ENCODE measurements at places on chromosomes 2 and 18.

GRCh38 chr2:80496775-80497174 lies 192.2 kb upstream of the LRRTM1 start:
- DNase-seq, result no peak

GRCh38 chr2:125455110-125455509 lies 1200.8 kb upstream of the GYPC start:
- no peak for DNase-seq

DNA sequence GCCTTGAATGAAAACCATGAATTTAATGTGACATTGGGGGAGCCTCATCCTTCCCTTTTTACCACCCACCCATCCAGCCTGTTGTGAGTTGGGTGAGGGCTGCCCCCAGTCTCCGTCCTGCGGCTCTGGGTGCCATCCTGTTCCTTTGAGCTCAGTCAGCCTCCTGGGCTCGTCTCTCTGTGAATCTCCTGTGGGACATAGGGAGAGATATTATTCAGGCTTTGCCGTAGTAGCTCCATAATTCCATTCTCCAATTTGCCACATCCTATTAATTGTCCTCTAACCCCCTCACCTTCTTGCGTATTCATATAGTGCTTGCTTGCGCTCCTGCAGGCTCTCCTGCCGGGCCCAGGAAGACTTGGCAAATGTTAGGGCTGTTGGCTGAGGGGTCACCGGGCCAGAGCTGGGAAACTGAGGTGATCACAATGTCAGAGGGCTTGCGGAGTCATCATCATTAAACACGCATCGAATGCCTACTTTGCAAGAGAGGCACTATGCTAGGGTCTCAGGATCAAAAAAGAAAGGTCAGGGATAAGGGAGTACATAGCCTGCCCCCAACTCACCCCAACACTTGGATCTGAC lies 709 bp upstream of the DQX1 start:
- no peak for DNase-seq

DNA sequence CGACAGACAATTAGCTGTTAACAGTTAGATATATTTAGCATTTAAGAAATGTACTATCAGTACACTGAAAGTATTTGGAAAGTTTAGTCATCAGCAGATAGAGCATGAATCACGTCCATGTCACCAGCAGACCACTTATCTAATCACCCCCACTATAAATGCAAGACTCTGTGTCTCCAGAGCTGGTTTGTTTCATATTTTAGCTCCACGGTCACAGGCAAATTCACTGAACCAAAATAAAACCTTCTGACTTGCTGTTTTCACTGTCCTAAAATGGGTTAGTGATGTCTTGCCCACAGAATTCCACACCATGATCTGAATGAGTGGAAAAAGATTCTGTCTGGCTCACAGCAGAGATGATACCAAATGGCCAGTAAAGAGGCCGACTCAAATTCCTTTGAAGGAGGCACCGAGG lies 64.9 kb downstream of the CDH2 start:
- no peak for DNase-seq

DNA sequence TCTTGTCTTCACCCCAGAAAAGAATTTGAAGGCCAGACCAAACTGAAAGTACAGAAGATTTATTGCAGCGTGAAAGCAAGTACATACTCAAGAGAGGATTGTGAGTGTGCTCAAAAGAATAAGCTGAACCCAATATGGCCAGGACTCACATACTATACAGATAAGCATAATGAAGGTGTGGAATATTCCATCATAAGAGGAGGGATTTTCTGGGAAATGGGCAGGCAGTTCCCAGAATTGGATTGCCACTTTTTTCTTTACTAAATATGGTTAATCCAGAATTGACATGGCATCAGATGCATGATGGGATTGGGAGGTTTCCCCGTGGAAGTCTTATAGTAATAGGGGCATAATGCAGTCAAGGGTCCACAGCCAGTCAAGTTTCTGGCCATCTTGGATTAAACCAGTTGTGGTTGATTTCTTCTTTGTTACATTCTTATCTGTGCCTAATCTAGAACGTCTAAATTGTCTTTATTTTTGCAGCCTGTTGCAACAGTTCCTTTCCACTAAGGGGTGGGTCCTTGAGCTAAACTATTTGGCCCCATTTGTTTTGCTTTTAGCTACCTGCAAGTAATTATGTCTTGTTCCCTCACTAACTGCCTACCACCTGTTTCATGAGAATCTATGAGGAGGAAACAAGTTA lies 9.0 kb downstream of the SP140L start:
- DNase-seq, result no peak

GRCh38 chr2:39202639-39203369 lies 41.0 kb downstream of the CDKL4 start:
- no peak for DNase-seq

DNA sequence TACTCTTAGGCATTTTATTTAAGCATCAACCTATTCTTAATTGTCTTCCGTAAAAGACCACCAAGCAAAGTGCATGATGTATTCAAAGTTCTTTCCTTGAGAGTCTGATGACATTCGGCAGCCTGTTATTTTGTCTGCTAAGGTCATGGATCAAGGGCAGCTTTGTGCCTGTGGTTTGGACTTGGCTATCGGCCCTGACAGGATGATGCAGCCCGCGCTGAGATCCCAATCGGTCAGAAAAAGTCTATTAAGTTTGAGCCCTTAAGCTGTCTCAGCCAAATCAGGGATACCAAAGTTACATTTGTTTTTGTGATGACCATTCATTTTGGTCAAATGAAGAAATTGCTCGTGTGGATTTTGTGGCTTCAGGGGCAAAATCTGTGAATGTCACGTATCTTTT lies 718.9 kb upstream of the FANCL start:
- DNase-seq, result no peak

- DNase-seq, result no peak
These were observed 2.1 kb downstream of the GBX2 start for GRCh38 chr2:236165842-236166795.

DNA sequence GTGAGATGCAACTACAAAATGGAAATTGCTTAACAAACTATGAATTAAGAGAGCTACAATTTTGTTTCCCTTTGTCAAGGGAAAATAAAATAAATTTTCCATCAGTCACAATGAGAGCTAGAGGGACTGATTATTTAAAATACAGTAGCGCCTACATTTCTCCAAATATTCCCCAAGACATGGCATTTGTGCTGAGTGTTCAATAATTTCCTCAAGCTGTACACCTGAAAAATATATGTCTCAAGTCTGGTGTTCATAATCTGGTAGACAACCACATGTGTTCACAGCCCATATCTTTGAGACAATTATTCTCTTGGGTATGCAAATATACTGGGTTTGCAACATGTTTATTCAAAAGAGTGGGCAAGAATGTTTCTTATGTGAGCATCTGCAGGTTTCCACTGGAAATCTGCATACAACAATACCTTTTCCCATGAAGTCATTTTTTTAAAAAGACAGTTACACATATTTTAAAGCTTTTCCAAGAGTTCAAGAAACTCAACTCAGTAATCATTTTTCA lies 240.1 kb upstream of the VRK2 start:
- no peak for DNase-seq

GRCh38 chr2:217225596-217225995 lies 365.7 kb upstream of the TNP1 start:
- no peak for DNase-seq

DNA sequence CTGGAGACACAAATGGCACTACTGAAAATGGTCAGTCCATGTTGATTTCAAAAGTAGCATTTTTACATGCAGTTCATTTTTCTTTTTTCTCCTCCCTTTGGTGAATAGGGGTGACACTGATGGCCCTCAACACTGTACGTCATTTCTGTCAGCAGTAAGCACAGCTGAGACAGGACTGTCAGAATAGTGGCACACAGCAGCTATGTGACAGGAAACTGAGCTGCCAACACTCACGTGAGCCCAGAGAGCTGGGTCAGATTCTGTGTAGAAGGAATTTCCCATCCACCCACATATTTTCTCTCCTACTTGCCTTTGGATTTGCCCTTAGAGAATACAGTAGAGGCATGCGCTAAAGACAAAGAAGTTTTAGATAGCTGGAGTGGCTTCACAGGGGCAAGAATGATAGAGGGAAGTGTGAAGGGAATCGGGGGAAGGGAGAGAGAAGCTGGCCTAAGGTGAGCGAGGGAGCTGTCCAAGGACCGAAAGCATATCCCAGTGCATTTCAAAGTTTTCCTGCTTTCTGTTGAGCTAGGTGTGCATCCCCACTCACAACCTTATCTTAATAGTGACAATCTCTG lies 476.6 kb downstream of the CNTNAP5 start:
- DNase-seq, result no peak

- no peak for DNase-seq
These were observed 106.8 kb downstream of the BCL11A start for GRCh38 chr2:60446413-60447267.

DNA sequence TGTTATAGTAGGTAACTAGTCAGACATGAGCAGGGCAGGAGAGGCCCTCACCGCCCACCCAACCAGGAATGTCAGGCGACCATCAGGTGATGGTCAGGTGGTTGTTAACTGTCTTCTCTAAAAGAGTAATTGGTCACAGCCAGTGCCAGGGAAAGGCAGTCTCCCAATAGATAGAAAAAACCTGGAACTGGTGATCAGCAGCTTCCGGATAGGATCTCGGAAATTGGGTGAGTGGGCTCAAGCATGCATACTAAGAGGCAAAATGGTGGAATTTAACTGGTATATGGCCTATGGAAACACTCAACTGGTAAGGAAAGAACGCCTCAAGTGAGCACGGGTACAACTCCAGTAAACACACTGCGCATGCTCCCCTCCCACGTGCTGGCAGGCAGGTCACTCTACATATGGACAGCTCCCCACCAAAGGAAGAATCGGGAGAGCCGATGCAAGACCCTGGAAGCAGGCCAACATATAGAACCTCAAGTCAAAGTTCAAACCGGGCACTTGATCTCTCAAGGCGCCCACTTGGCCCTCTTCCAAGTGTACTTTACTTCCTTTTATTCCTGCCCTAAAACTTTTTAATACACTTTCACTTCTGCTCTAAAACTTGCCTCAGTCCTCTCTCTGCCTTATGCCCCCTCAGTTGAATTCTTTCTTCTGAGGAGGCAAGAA lies 43.5 kb upstream of the TMEM131 start:
- DNase-seq, result no peak

- no peak for DNase-seq
These were observed 112.3 kb upstream of the SETBP1 start for GRCh38 chr18:44568342-44568741.

DNA sequence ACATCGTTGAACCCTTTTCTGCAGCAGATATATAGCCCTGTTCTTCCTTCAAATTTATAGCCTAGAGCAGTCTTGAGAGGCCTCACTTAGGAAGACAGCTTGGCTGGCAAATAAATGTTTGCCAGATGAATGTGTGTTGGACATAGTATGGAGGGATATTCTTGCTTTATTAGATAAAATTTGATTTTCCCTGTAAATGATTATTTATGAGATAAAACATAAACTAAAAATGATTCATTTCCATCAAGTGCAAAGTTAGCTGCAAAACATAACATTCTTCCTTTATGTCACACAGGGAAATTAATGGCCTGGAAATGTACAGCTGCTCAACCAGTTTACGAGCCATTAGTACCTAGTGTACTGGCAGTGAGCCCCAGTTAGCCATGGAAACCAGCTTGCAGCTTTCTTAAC lies 82.5 kb downstream of the LIMS1 start:
- no peak for DNase-seq

- DNase-seq, result no peak
These were observed 17.2 kb upstream of the PRLH start for GRCh38 chr2:237549216-237549615.

GRCh38 chr18:59921384-59921891 lies 21.6 kb downstream of the PMAIP1 start:
- DNase-seq, result no peak

GRCh38 chr2:70128005-70128404 lies 40.7 kb downstream of the PCBP1 start:
- no peak for DNase-seq

DNA sequence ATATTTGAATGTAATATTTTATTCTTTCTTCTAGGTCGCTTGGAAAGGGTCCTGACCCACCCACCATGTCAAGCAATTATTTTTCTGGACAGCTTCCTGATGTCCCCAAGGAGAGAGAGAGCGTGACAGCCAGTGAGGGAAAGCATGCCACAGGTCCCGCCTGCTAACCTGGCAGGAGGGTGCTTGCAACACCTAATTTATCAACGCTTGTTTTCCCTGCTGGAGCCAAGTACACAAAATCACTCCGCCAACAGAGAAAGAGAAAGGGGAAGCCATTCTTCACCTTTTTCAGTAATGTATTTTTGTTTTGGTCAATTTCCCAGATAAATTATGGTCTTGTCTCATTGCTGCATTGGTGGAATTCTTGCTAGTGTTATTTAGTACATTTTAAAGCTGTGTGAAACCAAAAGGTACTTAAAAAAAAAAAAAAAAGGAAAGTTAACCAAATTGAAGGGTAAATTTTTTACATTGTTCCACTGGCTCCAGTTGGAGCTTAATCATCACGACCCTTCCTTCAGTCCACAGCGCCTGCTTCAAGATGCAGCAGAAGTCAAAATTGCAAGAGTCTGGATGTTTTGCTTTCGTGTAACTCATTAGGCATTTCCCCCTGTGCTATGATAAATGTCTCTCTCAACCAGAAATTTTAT lies 88.5 kb upstream of the COPS8 start:
- no peak for DNase-seq

- no peak for DNase-seq
These were observed 6.8 kb upstream of the SNED1 start for GRCh38 chr2:240991378-240992263.

DNA sequence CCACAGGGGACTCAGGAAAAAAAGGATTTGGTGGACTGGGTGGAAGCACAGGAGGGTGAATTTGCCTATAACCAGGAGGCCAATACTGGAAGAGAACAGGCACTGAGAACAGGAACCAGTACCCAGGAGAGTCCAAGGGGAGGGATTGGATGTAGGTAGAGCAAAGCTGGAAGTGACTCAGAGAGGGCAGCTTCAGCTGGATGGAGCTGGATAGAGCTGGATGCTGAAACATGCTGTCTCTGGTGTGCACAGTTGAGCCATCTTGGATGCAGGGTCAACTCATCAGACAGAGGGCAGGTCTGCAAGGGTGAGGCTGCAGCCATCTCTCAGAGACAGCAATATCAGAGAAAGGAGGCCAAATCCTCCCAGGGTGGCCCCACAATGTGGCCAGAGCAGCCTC lies 134.0 kb downstream of the GALNT14 start:
- no peak for DNase-seq

GRCh38 chr2:96926791-96927190 lies 56.9 kb upstream of the SEMA4C start:
- DNase-seq, result no peak

- DNase-seq, result no peak
These were observed 8.6 kb upstream of the ARMC9 start for GRCh38 chr2:231189571-231190495.

- no peak for DNase-seq
These were observed 773.4 kb downstream of the LRRTM4 start for GRCh38 chr2:76748581-76749296.

DNA sequence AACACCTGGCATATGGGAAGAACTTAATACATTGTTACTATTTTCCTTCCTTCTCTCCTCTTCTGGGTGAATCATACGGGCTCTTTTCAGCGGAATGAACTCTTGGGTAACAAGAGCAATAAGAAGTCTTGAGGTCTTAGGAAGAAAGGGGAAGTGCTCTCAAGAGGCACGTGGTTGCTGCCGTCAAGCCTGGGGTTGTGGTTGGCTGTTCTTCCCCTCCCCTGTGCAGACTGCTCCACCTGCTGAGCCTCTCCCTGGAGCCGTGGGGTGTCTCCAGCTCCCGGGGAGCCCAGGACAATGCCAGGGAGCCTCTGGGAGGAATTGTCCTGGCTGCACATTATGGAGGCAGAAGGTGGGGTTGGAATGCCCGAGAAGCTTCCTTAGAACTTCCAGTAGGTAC lies 19.4 kb downstream of the TOGARAM2 start:
- no peak for DNase-seq

All from stimulated activated CD8-positive, alpha-beta memory T cell treated with anti-CD3 and anti-CD28 coated beads, Interleukin-2, amount 100 ng/mL, for 1 hour (primary cell).